ENCODE measurements at places on chromosomes 1 and 21.

DNA sequence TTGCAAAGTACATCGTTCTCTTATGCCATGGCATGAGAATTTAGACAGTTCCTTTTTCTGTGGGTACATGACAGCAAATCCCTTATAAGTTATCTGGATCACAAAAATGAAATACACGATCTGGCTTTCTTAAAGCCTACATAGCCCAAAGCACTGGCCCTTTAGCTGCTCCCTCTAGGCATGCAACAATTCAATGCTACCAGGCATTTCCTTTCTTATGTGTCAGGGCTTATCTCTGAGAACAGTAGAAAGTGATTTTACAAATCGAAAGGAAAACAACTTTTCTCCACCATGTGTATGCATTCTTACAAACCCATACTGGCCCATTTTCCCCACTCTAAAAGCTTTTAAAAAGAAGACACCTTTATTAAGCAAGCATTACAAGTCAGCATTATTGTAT lies 139.7 kb downstream of the GRIK1 start:
- DNase-seq, result no peak

GRCh38 chr1:85229574-85230097 lies 28.8 kb upstream of the SYDE2 start:
- DNase-seq, result no peak

GRCh38 chr1:9891207-9891606 lies 18.9 kb downstream of the CTNNBIP1 start:
- no peak for DNase-seq

- no peak for DNase-seq
Observed at GRCh38 chr1:23214640-23215039, 2.7 kb downstream of the HTR1D start.

GRCh38 chr1:224733027-224733911 lies 117.2 kb downstream of the CNIH3 start:
- no peak for DNase-seq

GRCh38 chr1:214546886-214547641 lies 4.3 kb downstream of the PTPN14 start:
- no peak for DNase-seq

DNA sequence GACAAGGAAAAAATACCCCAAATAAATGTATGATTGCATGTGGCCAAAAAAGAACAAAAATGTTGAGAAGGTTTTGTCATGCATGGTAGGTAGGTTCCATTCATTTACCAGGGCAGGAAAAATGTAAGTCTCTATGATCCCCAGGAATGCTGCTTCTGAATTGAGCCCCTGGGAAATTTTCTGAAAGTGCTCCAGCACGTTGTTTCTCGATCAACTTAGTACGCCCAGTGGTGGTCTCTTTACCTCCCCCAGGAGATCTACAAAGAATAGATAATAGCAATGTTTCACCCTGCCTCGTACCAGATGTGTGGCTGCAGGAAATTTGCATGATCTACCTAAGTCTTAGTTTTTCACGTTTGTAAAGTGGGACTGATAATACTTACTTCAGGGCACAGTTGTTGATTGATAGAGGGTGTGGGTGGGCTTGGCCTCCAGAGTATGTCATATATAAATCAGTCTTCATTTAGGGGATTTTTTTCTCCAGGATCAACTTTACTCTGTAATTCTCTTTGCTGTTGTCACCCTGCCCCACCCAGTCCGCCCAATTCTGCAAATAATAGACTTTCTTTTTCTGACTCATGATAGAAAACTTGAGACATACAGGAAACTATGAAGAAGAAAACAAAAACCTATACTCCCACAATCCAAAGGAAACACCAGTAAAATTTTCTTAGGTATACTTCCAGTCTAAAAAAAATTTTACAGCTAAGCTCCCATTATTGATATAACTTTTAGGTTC lies 462.0 kb upstream of the RUNX1 start:
- no peak for DNase-seq

DNA sequence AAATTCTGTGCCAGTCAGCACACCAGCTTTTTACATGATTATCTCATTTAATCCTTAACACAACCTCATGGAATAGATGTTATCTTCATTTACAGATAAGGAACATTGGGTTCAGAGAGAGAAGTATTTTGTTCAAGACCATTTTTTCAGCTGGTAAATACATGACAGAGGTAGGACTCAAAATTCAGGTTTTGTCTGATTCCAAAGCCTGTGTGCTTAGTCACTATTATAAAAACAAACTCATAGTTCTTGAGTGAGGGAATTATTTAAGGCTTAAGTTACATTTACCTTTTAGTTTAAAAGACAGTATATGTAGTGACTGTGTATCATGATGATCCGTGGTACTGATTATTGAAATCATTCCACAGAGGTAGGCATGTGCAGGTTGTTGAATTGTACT lies 125.2 kb downstream of the MAGI3 start:
- no peak for DNase-seq

DNA sequence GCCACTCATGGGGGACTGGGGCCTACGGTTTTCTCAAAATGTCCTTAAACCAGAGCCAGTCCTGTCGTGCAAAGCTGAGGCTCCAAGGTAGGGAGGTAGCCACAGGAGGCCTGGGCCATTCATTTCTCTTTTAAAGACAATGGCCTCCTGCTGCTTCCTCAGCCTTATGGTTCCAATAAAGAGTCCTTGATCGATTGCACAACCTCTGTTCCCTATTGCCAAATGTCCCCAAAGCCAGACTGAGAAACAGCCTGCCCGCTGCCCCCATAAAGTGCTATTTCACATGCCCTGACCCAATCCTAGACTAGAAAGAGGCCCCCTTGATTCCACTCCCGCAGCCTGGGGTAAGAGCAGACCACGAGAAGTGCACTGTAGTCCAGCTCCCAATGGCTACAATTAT lies 166.7 kb downstream of the CLIC6 start:
- no peak for DNase-seq

DNA sequence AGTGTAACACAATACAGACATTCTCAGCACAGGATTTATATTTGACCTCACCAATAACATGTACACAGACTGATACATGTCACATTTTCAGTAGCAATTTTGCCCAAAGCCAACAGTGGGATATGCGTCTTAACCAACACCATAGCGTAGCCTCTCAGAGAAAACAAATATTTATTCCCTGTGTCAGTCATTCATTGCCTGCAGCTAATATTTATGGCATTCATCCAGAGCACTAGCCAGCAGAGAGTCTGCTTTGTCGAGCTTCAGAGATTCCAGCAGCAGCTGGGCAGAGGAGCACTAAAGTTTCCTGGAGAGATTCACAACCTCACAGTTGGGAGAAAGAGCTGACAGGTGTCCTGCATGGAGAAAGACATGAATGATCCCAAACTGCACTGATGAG lies 400.7 kb upstream of the DAB1 start:
- DNase-seq, result no peak

DNA sequence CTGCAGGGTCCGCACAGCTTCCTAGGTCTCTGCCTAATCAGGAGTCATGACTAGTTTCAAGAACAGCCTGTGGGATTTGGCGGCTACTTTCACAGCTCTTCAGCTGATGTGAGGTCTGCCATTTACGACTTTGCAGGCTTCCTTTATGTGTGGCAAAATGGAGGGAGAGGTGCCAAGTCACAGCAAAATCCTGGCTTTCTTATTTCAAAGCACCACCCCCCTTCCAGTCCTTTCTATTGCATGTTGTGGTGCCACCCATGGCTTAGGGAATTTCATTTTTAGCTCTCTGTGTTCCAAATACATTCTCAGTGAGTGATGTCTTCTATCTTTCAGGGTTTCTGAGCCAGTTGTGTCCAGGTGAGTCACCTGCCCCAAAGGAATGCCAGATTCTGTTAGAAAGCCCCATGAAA lies 75.1 kb upstream of the WLS start:
- DNase-seq, result no peak

GRCh38 chr1:221517961-221518360 lies 223.9 kb downstream of the DUSP10 start:
- no peak for DNase-seq

DNA sequence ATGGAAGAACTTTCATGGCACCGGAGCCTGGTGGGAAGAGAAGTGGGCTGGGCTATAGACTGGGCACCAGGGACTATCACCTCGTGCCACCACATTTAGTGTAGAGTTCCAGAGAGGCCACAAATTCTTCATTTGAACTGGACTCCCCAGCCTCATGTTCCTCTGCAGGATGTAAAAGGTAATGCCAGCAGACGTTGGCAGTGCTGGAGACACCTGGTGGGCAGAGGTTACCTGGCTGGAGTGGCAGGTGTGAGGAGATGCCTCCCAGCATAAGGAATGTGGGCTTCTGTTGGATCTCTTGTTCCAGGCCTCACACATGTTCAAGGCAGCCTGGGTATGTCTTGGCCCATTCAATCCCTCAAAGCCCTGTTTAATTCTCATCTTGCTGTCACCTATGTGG lies 35.2 kb downstream of the TEX35 start:
- DNase-seq, result no peak

DNA sequence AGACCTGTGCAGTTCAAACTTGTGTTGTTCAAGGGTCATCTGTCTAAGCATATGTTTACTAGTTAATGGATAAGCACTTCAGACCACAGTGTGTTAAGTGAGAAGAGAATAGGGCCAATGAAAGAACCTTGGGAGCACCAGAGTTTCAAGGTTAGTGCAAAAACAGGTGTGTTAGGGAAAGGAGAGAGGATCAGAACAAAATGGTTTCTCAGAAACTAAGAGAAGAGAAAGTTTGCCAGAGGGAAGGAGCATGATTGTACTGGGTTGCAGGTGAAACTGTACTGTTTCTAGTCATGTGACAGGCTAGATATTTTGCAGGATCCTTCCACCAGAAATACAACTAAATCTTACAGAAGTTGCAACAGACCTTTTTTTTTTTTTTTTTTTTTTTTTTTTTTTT lies 23.3 kb downstream of the RPRD2 start:
- no peak for DNase-seq

GRCh38 chr1:57464756-57465155 lies 40.9 kb upstream of the DAB1 start:
- no peak for DNase-seq

GRCh38 chr1:113276507-113276906 lies 113.8 kb upstream of the MAGI3 start:
- DNase-seq, result no peak

GRCh38 chr1:161887730-161888287 lies 121.7 kb downstream of the ATF6 start:
- DNase-seq, result no peak

DNA sequence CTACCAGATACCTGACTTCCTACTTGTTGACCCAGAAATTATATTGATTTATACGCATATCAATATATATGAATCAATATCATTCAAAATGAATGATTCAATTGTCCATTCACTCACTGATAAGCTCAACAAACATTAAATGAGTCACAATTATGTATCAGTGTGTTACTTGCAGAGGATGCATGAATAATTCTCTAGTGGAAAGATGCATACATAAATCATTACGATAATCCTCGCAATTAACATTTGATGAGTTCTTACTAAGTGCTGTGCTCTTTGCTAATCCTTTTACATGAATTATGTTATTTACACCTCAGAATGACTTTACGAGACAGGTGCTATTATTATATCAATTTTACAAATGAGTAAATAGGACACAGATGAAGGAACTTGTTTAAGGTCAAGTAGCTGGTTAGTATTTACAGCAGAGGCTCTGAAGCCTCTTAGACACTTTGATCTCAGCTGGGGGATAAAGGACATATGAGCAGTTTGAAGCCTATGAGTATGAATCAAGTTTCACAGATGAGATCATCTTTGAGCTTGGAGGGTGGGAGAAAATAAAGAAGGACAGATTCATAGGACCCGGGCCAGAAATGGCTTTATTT lies 112.8 kb upstream of the ADAMTS5 start:
- no peak for DNase-seq

- no peak for DNase-seq
Observed at GRCh38 chr1:236209185-236209584, 66.8 kb downstream of the GPR137B start.

GRCh38 chr1:233883671-233884070 lies 20.8 kb upstream of the SLC35F3 start:
- no peak for DNase-seq

DNA sequence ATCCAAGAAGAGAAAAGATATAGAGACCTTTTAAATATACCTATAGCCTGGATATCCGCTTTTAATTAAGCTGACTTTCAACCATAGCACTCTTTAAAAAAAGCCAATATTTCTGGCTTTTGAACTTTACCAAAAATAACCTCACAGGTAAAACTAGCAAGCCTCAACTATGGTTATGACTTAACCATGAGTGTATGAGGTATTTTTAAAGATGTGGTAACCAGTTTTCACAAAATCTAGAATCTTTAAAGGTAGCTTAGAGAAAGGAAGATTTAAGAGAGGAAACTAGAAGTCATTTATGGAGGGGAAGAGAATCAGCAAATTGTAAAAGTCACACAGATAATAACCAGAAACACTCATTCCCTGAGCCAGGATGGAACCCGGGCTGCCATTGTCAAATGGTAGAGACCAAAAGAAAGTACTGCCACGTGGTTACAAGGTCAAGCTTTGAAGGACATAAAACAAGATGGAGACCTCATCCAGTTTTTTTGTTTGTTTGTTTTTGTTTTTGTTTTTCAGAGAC lies 288.4 kb upstream of the RGS18 start:
- no peak for DNase-seq

DNA sequence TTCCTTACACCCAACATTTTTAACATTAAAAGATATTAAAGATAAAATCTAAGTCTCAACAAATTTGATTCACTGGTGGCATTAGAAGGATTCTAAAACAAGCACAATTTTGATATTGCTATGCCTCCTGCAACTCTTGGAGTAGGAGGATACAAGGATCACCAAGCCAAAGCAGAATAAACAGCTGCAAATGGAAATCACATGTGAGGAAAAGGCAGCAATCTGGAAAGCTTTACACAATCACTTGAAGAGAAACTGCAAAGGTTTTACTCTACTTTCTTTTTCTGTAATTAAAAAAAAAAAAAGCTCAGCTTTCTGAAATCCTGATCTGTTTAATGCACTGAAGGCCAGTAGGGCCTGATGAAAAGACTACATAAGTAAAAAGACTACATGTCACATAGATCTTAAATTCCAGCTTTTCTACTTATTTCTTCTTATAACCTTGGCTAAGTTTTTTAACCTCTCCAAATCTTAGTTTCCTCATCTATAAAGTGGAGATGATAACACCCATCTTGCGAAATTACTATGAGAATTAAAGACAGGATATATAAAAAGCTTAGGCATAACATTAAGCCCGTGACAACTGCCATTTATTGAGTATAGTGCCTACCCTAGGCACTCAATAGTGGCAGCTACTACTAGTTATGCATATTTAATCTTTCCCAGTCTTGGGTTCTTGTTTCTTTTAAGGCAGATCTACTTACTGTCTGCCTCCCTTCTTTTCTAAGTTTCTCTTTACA lies 73.5 kb downstream of the EPS15 start:
- DNase-seq, result no peak

GRCh38 chr1:203177470-203178039 lies 1.9 kb upstream of the MYBPH start:
- no peak for DNase-seq

GRCh38 chr1:65495137-65495536 lies 74.7 kb downstream of the LEPR start:
- no peak for DNase-seq

DNA sequence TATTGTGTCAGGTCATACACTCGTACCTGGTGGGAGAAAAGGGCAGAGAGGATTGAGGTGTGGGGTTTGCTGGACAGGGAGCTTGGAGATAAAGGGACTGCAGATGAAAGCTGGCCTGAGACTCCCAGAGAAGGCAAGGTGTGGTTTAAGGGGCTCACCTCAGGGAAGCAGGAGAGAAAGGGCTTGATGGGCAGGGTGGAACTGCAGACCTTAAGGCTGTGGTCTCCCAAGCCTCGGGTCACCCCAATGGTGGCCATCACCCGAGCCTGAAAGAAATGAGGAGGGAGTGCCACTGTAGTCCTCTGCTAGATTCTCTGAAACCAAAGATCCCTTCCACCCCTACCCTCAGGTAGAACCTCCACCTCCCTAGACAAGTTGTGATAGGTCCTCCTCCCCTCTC lies 3.7 kb upstream of the RHOC start:
- DNase-seq, result no peak
